ENCODE measurements at places on chromosomes 12 and 14.
A peak's percentile ranks its signal among the peaks of the same experiment; 100 is the strongest.

GRCh38 chr12:4787965-4788364 is 67.8 kb downstream of the GALNT8 start:
- no peak for DNase-seq

DNA sequence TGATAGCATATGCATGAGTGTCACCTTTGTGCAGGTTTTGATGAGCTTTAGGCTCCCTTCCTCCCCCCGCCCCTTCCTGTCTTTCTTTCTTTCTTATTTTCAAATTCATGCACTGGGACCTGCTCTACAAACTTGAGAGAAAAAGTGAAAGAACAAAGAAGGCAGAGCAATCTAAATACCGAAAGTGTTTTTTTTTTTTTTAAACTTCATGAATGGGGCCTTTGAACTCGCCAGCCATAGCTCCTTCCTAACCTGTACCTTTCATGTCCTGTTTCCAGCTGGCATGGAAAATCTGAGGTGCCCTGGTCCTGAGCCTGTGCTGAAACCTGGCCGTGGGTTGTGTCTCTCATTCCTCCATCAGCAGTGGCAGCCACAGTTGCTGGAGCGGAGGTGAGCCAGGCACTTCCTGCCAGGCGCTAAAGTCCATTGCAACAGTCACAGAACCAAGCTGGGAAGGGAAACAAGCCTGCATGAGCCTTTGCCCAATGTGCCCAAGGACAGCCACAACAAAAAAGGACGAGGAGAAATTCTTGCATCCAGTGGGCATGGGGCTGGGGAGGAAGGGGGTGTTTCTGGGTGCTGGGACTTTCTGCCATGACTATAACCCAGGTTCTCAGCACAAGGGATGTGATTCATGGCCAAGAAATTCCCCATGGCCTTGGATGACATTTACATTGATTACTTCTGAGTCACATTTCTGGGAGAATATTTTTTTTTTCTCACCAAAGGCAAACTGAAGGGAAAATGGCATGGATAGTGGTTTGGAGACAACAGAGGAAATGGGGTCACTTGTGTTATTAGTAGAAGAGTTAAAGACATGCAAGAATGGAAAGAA is 102.7 kb downstream of the TMEM30B start:
- peak; percentile 38 for DNase-seq

DNA sequence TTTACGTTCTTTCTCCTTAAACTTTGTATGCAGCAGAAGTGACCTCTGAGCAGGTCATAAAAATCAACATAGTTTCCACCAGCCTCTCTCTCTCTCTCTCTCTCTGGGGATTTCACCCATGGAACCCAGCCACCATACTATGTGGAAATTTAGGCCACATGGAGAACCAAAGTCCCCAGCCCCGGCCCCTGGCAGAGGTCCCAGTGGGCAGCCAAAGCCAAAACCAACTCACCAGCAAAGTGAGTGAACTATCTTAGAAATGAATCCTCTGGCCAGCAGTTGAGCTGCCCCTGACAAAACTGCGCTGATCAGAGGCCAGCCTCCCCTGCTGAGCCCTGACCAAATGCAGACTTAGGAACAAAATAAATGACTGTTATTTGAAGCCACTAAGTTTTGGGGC is 9.2 kb downstream of the DUSP6 start:
- no peak for DNase-seq

DNA sequence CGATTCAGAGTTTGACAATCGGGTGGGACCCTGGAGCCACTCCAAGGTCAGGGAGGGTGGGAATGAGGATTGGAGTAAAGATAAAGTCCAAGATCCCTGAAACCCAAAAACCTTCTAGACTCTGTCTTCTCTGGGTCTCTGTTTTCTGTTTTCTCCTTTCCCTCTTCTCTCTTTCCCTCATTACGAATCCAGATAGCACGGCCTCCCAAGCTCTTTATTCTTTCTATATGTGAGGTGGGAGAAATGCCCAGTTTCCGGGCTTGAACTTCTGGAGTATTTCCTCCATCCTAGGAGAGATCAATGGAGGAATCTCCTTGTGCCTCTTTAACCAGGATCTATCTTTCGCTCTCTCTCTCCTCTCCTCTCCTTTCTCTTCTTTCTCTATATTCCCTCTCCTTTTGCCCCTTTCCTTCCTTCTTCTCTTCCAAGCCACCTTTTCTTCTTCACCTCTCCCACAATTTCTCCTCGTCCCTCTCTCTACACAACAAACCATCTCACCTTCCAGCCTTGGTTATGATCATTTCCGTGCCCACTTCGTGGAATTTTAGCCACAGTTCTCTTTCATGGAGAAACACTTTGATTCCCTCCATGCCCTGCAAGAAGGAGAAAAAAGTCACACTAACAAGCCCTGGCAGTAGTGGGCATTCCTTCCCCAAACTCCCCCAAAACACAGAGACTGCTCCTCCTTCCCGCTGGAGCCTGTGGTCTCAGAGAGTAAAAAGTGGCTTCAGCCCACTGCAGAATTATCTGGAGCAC is 4.4 kb downstream of the TBX5 start:
- DNase-seq, result no peak

- DNase-seq, result no peak
Observed at GRCh38 chr12:6754411-6754810, 1.5 kb upstream of the MLF2 start.

GRCh38 chr14:50668826-50669143 is 679 bp upstream of the SAV1 start:
- DNase-seq, result no peak

DNA sequence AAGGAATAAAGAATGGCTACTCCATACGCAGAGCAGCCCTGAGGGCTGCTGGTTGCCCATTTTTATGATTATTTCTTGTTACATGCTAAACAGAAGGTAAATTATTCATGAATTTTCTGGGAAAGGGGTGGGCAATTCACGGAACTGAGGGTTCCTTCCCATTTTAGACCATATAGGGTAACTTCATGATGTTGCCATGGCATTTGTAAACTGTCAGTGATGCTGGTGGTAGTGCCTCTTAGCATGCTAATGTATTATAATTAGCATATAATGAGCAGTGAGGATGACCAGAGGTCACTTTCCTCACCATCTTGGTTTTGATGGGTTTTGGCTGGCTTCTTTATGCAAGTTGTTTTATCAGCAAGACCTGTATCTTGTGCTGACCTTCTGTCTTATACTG is 273.0 kb downstream of the FUT8 start:
- no peak for DNase-seq

DNA sequence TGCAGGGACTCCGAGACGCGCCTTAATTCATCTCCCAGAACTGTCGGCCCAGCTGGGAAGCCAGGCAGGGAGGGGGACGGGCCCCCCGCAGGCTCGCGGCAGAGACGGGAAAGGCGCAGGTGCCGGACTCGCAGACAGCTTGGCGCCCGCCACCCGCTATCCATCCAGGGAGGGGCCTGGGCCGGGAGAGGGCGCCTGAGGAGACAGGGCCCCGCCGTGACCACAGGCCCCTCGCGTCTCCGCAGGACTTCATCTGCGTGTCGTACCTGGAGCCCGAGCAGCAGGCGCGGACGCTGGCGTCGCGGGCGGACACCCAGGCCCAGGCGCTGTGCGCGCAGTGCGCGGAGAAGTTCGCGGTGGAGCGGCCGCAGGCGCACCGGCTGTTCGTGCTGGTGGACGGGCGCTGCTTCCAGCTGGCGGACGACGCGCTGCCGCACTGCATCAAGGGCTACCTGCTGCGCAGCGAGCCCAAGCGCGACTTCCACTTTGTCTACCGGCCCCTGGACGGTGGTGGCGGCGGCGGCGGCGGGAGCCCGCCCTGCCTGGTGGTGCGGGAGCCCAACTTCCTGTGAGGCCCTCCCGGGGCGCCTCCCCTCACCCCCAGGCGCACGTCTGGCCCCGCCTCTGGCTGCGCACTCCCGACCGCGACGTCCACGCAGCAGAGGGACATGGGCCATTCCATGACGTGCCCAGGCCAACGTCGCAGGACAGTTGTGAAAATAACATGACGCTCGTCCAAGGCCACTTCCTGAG is 60.6 kb downstream of the LGMN start:
- DNase-seq, result no peak

DNA sequence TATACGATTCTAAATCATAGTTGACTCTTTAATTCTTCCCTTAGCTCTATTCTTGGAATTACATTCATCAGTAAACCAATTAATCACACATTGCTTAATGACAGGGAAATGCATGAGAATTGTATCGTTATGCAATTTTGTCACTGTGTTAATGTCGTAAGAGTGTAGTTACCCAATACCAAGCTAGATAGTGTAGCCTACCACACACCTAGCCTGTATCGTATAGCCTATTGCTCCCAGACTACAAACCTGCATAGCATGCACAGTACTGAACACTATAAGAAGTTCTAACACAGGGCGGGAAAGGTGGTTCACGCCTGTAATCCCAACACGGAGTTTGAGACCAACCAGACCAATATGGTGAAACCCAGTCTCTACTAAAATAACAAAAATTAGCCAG is 24.7 kb downstream of the HNRNPC start:
- no peak for DNase-seq

- DNase-seq, result no peak
Observed at GRCh38 chr14:75832621-75833297, 149.0 kb downstream of the TGFB3 start.

DNA sequence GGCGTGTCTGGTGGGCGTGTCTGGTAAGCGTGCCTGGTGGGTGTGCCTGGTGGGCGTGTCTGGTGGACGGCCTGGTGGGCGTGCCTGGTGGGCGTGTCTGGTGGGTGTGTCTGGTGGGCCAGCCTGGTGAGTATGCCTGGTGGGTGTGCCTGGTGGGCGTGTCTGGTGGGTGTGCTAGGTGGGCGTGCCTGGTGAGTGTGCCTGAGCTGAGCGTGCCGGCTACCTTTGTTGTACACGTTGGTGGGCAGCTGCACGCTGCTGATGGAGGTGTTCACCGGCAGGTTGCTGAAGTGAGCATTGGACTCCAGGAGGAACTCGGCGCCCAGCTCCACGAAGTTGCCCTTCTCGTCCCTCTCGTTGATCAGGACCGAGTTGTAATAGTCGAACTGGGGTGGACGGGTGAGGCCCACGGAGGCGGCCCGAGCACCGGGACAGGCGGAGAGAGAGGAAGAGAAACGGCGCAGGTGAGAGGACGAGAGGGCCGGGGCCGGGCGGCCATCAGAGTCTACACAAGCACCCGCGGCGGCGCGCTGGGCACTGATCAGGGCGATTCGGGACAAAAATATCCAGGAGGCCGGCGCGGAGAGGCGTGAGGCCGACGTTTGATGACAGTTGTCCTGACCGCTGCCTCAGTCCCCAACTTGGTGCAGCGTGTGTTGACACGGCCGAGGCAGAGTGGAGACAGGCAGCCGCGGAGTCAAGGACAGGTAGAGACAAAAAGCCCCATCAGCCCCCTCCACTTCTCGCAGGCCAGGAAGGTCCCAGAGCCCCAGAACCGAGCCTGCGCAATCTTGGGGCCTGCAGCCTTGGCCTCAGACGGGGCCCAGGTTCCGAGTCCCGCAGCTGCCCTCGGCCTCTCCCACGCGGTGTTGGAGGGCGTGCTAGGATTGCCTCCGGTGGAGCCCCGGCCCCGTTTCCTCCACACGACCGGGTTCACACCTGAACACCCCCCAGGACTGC is 10.5 kb downstream of the CACNA2D4 start:
- peak; percentile 25 for DNase-seq

DNA sequence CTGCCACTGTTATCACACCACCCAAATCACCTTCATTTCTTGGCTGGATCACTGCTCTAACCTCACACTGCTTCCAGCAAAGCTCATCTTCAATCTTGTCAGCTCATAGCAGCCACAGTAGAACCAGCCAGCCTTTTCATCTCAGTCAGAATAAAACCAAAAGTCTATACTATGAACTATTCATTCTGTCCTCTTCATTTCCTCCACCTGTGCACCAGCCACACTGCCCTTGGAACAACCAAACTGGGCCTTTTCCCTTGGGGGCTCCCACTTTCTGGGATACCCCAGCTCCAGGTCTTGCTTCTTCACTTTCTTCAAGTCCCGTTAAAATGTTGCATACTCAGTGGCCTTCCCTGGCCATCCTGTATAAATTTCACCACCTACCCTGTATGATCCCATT is 234.4 kb upstream of the DAAM1 start:
- no peak for DNase-seq

- no peak for DNase-seq
Observed at GRCh38 chr12:1491983-1492697, 102.2 kb downstream of the FBXL14 start.

GRCh38 chr14:103563226-103563620 is 463 bp downstream of the COA8 start:
- DNase-seq, result no peak

- no peak for DNase-seq
Observed at GRCh38 chr14:23431486-23431885, 4.0 kb downstream of the MYH7 start.

DNA sequence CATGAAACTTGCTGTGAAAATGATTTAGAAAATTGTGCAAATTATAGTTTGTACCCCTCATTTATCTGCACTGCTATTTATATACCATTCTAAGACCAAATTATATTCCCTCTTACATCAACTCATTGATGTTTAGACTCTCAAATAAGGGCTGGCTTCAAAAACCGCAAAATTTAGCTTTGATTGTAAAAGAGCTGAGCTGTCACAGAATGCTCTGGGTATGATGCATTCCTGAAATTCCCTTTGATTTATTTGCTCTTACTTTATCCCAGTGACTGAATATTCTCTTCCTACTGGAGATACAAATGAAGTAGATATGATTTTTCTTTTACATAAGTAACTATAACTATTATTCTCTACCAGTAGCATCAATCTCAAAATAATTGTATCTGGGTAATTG is 78.0 kb upstream of the TMTC2 start:
- no peak for DNase-seq

DNA sequence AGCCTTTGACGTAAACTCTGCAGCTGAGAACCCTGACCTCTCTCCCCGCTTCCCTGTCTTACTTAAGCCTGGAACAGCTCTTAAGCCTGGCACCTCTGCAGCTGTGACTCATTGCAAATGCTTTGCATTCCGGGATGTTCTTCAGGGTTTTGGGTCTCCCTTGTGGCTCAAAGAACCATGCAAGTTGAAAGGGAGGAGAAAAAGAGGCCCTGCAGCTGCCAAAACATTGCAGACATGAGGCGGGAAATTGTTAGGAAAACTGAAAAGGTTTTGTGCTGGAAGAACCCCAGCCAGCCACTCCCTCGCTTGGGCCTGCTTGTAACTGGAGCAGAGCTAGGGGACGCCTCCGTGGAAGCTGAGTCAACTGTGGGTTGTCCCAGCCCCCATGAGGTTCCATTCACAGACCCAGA is 60.2 kb upstream of the FERMT2 start:
- no peak for DNase-seq

- DNase-seq, result no peak
Observed at GRCh38 chr12:6315704-6316597, 5.5 kb downstream of the PLEKHG6 start.

DNA sequence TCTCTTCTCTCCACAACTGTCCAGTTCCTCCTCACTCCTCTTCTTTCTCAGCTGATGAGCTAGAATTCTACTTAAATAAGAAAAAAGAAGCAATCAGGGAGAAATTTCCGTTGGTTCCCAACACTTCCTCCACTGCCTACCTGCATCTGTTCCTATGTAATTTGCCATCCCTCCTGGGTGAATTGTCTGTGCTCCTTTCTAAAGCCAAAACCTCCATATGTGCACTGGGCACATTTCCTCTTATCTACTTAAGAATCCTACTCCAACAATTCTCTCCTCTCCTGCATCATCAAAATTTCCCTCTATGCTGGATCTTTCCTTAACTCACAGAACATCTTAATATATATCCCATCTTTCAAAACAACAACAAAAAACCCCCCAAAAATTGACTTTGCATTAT is 35.2 kb downstream of the GPR65 start:
- DNase-seq, result no peak

- no peak for DNase-seq
Observed at GRCh38 chr14:90154110-90154509, 92.3 kb downstream of the KCNK13 start.

- DNase-seq, result no peak
Observed at GRCh38 chr14:101729382-101729781, 32.1 kb upstream of the PPP2R5C start.

GRCh38 chr12:47417121-47417520 is 288.7 kb downstream of the RPAP3 start:
- no peak for DNase-seq
